Activated CD4-positive, alpha-beta T cell treated with anti-CD3 and anti-CD28 coated beads, Interleukin-2, amount 10 ng/mL, durations not matched to agents 24 days and 14 days (primary cell): ENCODE measurements at places on chromosomes 1 and 21.

DNA sequence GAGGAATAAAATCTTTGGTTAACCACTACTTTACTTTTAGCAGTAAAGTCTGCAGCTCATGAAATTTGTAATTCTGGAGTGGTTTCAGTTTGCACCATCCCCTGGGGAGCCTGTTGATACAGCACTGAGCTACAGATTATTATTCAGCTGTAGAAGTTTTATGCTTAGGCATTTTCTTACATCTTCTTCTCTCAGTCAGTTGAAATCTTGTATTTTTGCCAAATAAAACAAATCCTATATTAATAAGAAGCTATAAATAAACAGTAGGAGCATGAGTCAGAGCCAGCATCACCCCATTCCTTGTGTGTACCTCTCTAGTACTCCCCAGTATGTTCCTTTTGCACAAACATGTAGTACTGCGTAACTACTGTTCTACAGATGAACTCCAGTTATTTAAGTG, 118.9 kb downstream of the ATF6 start:
- no peak for DNase-seq

DNA sequence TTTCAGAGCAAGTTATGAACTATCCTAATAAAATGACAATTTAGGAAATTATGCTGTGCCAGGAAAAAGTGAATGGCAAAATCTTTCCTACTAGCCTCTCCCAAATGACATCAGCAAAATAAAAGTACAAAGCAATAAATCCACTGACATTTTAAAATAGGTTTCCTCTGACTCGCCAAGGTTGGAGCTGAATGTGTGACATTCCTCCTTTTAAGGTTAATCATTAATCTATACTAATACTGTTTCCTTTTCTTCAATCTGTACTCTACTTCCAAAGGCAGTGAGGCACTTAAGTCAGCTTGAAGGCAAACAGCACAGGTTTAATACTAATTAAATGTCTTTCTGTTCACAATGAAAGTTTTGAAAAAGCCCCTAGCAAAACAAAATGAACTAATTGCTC, 15.7 kb downstream of the RNF19B start:
- no peak for DNase-seq

DNA sequence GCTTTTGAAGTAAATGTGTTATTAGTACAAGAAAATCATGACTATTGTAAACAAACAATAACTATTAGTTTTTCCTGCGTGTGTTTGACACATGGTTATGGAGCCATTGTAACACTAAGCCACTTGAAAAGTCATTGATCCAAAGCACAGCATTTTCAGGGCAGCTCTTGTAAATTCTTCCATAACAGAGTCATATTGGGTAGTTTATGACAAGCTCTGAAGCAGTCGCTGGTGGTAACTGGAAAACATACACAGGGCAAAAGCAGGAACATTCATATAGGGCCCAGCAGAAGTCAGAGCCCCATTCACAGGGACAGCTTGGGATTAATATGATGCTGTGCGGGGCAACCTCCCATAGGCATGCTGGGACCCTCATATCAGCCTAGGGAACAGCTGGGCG, 483.2 kb upstream of the PTBP2 start:
- DNase-seq = no peak

GRCh38 chr1:247840818-247841217, 878 bp downstream of the OR11L1 start:
- peak; percentile 40 for DNase-seq

- DNase-seq = no peak
These were observed at the start of gene CTNNBIP1 for GRCh38 chr1:9910076-9910422. TSS of gene CTNNBIP1 (minus strand) at chr1:9910269. CDS start at chr1:9872064, 38,205 bp downstream.

DNA sequence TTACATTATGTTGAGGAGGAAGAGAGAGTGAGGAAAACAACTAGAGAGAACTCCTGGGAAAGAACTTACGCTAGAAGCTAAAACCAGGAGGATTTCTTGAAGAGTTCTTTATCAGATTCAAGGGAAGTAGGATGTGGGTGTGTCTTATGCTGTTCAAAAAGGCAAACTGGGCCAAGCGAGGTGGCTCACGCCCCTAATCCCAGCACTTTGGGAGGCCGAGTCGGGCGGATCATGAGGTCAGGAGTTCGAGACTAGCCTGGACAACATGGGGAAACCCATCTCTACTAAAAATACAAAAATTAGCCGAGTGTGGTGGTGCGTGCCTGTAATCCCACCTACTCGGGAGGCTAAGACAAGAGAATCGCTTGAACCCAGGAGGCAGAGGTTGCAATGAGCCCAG, 23.1 kb downstream of the SMG7 start:
- no peak for DNase-seq

GRCh38 chr1:181659321-181659957, 176.1 kb downstream of the CACNA1E start:
- DNase-seq = no peak

DNA sequence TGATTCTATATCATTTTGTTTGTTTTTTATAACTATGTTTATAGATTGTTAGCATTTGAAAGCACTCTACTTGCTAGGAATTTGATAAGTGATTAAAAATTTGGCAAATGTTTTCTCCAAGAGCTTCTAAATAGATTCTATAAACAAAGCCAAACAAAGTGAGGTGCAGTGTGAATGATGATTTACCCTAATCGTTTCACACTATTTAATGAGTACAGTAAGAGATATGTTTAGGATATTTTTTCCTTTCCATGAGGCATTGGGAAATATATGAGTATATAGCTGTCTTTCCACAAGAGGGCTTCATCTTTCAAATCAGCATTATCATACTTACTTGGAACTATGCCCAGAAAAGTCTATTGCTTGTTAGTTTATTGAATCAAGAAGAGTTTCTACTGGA, 277.0 kb upstream of the BRINP3 start:
- no peak for DNase-seq

GRCh38 chr1:84540759-84541158, 33.5 kb downstream of the CTBS start:
- DNase-seq = no peak

DNA sequence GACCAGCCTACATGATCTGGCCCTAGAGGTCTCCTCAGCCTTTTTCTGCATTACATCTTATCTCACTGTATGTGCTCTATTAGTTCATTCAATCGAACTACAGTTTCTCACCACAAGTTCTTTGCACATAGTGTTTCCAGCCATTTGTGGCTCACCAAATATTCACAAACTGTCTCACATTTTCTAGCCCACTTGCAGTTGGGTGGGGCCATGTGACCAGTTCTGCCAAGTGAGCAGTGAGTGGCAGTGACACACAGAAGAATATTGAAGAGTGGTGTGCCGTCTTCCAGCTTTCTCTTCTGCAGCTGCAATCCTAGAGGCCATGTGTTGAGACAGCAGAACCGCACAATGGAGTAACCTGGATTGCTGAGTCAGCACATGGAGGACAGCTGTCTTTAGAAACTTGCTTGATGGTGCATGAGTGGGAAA, 103.2 kb upstream of the ZNF644 start:
- peak; percentile 57 for DNase-seq

DNA sequence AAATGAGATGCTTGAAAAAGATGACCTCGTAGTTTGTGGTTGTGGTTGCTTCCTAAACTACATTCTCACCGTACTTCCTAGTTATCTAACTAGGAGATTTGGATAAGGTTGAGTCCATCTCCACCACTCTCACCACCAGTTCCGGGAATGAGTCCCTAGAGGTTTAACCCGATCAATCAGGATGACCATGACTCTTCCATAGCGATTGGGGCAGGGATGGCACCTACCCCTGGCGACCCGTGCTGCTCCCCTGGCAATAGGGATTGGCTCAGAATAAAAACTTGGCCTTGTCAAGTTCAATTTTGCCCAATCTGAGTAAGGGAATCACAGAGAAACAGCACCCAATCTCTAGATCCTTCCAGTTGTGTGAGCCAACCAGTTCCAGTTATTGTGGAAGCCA, 2.7 kb upstream of the MIS18A start:
- DNase-seq = no peak

DNA sequence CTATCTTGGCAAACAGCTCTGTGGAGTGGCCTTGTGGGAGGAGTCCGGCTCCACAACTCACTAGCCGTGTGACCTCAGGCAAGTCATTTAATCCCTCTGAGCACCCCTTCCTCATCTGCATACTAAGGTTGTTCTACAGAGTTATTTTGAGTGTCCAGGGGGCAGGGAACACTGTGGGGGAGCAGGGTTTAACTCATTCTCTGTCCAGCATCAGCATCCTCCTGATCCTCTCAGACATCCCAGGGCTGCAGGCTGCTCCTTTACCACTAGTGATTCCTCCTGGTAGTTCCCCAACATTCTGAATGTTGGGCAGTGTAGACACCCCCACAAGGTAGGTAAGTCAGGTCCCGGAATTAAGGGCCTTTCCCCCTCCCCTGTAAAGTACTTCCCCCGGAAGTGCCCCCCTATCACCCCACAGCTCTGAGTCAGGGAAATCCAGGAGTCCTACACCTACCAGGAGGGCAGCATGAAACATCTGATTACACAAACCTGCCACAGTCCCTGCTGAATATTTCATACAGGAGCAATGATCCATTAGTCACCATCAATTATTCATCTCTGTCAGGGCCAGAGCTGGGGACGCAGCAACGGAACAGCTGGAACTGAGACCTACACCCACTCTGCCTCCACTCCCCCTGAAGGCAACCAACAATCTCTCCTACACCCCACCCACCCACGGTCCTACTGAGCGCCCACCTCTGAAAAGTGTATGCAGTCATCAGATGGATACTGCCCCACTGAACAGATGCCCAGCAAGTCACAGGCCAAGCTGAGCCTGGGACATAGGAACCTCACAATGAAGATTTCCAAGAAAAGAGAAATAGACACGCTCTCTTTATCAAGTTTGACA, 20.5 kb downstream of the SYT2 start:
- DNase-seq = no peak

- no peak for DNase-seq
These were observed 17.1 kb upstream of the ALG6 start for GRCh38 chr1:63350320-63350719.
